ENCODE measurements at places on chromosomes 2 and 18.

DNA sequence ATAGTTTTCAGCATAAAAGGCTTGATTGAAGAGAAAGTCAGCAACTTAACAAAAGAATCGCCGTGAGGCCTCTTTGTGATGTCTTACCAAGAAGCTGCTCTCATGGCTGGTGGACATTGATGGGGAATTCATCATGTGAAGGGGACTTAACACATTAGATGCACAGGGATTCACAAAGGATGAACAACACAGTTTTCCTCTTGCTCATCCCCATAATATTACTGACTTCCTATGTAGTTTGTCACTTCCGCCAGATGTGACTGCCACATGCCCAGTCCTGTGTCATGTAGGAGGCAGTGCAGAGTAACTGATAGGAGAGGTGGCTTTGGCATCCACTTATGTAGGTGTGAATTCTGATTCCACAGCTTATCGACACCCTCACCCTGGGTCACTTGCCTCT is 232.6 kb upstream of the LYPD1 start:
- no peak for DNase-seq

- no peak for DNase-seq
Observed at GRCh38 chr2:41668529-41668928, 379.3 kb upstream of the PKDCC start.

DNA sequence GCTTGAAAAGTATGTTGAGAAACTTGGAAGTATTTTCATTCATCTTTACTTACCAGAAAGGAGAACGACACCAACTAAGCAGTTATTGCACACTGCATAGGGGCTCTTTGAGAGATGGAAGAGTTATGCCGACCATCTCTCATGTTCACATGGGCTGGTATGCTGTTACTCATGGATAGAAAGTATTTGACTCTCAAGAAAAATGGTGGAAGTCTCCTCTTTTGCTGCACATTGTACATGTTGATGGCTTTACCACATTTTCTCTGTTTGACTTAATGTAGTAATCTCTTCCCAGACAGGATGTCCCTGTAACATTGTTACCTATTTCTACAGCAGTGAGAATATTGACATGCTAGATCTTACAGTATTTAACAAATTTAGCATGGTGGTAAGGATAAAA is 23.2 kb downstream of the CAB39 start:
- DNase-seq = no peak

GRCh38 chr2:10431797-10432196 is 16.3 kb downstream of the ODC1 start:
- no peak for DNase-seq

DNA sequence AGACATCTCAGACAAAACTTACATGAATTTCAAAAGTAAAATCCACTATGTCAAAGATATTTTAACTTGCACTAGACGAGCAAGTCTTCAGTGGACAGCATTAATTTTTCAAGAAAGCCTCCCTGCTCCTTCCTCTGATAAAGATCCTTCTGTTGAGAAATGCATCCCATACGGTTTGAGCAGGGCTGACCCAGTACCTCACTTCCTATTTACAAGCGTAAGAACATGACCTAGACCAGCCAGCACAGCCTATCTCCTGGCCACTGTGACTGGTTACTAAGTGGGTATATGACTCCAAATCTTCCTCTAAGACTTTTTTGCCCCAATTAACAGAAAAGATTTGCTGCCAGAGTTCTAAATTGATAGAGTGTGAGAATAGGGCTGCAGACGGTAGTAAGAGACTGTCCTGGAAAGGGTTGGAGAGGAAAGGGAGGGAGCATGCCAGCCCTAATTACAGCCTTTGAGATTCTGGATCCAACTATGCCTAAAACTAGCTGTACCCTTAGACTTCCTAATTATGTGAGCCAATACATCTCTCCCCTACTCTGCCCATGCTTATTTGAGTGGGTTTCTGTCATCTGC is 108.4 kb downstream of the PRELID3A start:
- DNase-seq = no peak

DNA sequence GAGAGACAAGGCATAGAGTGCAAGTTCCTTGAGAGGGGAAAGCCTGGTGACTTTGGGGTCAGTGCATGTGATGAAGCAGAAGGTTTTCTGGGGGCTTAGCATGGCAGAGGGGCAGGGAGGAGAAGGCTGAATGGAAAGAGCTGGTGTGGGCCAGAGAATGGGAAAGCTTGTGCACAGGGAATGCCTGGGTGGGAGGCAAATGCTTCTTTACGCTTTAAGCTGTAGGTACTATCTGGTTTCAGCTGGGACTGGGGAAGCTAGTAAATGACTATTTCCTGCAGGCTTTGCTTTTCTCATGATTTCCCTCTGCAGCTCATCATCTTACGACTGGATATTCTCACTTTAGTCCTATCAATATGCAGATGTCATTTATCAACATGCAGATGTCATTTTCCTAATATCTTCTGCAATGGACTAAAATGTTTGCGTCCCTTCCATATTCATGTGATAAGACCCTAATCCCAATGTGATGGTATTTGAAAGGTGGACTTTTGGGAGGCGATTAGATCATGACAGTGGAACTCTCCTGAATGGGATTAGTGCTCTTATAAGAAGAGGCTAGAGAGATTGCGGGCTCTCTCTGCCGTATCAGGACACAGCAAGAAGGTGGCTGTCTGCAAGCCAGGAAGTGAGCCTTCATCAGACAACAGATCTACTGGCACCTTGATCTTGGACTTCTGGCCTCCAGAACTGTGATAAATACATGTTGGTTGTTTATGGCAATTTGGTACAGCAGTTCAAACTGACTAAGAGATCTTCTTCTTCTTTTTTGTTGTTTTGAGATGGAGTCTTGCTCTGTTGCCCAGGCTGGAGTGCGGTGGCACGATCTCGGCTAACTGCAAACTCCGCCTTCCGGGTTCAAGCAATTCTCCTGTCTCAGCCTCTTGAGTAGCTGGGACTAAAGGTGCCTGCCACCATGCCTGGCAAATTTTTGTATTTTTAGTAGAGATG is 50.1 kb downstream of the MYCN start:
- DNase-seq = no peak

DNA sequence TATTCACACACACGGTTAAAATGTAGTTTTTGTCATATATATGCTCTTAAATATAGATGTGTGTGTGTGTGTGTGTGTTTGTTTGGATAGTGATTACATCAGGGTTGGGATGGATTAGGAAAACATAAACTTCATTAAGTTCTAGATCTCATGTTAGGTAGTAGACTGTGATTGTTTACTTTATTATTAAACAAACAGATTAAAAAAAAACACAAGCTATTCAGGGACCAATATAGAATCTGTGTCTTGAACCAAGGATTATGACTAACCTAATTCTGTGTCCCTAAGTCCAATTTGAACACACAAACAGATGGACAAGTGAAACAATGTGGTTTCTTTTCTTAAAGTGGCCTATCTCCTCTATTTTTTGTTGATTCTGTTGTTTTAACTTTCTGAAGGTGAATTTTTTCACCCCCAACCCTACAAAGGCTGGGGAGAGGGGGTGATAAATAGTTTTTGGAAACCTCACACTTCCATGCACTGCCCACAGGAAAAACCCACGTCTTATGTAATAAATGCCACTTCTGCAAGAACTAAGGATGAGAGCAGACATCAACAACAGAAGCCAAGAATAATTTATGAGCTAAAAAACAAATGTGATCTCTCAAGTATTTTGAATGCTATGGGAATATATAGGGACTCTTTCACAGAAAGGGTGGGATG is 40.7 kb downstream of the IL1R2 start:
- no peak for DNase-seq

- no peak for DNase-seq
Observed at GRCh38 chr2:24826773-24827145, 33.5 kb downstream of the CENPO start.

DNA sequence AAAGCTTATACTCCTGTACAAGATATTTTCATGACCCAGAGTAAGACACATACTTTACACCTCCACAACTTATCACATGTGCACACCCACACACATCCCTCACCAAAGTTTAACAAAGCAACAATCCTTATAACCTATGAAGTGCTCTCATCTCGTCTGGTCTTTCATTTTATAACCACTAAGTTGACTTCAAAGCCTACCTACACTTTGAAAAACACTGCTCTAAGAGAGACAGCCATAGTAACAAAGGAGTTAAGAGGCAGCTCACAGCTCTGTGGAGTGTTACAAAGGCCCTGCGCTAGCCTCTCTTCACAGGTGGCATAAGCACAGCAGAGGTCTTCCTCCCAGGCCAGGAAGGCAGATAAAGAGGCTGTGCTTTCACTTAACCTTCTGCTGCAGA is 69.7 kb upstream of the TMEM200C start:
- DNase-seq = no peak

GRCh38 chr2:17790536-17790935 is 25.7 kb upstream of the MSGN1 start:
- no peak for DNase-seq

- no peak for DNase-seq
Observed at GRCh38 chr18:28863396-28863795, 686.5 kb upstream of the CDH2 start.

- no peak for DNase-seq
Observed at GRCh38 chr2:60474301-60474700, 79.2 kb downstream of the BCL11A start.

DNA sequence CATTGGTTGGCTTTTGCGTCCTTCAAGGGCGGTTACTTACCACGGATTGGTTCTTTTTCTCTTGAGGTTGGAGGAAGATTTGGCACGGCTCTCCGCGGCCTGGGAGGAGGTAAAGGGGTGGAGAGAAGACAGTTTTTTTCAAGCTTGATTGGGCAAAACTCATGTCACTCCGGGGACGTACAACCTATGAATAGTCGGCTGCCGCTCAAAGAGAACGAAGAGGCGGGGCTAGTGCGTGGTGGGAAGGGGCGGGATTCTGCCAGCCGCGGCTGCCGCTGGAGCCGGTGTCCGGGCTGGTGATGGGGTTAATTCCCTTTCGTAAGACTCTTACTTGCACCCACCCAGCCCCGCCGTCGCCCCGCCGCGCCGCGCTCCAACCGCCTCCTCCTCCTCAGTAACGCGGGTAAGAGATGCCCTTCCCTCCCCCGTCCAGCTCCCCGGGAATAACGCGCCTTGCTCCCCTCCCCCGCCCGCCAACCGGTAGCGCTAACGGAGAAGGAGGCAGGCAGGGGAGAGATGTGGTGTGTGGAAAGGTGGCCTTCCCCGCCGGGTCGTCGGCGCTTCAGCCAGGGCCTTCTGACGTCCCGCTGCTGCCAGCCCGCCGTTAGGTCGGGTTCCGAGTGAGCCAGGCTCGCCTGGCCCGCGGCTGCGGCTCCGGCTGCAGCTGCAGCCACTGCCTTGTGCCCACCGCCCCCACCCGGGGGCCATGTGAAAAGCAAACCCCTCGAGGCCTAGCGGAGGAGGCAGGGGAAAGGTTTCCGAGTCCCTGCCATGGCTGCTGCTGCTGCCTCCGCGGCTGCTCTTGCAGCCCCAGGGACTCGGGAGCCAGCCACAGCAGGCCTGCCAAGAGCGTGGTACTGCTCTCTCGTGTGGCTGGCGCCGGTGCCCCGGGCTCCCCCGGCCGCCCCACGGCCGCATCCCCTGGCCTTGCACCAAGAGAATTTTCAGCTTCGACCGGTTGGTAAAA is at the start of gene R3HDM1:
Gene R3HDM1 (plus strand): TSS at position 254 of the 967 bp plus-strand sequence. CDS start 73,362 bp downstream, outside the sequence.
- peak; percentile 100 for DNase-seq

- peak; percentile 97 for DNase-seq
Observed at GRCh38 chr2:54634564-54635511, 88.6 kb upstream of the EML6 start.

DNA sequence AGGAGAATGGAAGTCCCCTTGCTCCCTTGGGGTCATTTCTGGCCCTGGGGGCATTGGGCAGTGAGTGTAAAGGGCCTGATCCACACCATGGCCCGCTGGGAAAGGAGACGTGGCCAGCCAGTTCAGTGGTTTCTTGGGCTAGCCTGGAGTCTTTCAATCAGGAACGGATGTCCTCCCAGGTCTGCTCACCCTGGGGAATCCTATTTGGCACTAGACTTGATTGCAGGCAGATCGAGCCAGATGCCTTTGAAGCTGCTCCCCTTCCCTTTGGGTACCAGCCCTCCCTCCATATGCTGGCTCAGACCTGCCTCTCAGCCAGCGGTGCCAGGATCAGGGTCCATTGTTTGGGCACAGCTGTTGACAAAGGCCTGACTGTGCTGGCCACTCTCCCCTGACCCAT is 11.0 kb downstream of the FBLN7 start:
- DNase-seq = no peak

GRCh38 chr18:13036622-13037320 is 45.6 kb downstream of the CEP192 start:
- no peak for DNase-seq

DNA sequence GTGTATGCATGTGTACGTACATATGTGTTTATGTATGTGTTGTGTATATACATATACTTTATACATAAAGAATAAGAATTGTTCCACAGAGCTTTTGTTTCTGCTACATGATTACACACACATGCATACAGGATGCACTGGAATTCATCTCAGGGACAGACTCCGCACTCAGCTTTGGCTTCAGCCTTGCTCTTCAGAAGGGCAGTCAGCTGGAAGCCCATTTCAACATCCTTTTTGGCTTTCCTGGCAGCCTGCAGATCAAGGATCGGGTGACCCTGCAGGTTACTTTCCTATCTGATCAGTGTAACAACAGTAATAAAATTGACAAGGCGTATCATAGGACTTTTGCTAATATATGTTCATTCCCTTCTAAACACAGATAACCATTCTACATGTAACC is 144.1 kb upstream of the COPS8 start:
- no peak for DNase-seq

- no peak for DNase-seq
Observed at GRCh38 chr2:68715353-68716041, 19.1 kb upstream of the ARHGAP25 start.

DNA sequence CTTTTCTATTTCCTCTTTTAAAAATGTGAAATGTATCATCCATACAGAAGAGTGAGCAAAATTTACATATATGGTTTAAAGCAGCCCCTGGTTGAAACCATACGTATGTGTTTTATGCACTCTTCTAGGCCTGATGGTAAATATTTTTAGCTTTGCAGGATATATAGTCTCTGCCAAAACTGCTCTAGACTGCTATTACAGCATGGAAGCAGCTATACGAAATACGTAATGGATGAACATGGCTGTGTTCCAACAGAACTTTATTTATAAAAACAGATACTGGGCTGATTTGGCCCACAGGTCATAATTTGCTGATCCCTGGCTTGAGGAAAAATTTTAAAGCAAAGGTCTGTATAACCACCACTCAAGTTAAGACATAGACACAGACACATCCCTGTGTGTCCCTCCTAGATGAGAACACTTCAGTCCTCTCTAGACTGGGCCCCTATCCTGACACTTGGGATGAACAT is 42.5 kb upstream of the ATP8B1 start:
- DNase-seq = no peak

DNA sequence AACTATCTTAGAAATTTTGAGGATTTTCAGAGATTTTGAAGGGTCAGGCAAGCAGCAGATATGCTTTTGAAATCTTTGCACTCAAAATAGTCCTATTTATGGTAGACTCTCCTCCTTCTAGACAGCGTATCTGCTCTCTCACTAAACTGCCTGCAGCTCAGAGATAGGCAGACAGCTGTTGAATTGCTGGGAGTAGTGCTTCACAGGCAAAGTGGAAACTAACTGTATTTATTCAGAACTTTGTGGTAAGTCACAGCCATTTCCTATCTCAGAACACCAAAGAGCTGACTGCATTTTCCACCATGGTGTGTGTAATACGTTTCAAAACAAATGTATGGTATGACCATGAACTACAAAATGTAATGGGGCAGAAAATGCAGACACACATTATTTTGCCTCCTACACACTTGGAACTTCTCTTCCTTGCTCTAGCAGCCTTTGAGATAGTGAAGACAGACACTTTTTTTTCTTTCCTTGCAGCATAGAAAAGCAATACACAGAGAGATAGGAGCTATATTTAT is 352.4 kb downstream of the LRP1B start:
- DNase-seq = no peak
